ENCODE measurements at places on chromosomes 7 and 10.

GRCh38 chr7:84629216-84629615 is 434.6 kb upstream of the SEMA3A start:
- DNase-seq: no peak

- DNase-seq: no peak
Measured at GRCh38 chr10:98572594-98572993, 125.9 kb upstream of the HPS1 start.

DNA sequence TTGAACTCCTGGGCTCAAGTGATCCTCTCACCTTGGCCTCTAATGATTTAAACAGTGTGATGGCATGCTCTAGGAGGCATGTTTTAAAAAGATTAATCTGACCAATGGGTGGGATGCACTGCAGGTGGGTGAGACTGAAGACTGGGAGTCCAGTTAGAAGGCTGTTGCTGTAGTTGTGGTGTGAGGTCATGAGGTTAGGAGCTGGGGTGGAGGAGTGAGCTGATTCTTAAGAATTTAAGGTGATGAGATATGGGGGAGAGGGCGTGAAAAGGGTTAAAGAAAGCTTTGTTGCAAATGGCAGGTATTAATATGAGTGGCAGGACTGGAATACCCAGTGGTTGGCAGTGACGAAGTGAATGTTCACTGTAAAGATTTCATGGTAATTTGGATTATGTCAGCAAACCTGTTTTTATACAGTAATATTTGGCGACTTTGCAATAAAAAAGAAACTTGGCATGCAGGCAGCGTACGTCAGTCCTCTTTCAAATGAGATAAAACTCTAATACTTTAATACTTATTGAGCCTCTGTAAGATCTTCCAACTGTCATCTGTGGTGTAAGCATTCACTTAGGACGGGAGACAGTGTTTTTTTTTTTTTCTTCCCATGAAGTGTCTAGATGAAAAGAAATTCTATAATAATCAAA is 72.8 kb upstream of the MTPN start:
- DNase-seq: no peak

- DNase-seq: no peak
Measured at GRCh38 chr10:75115137-75115536, 3.7 kb downstream of the SAMD8 start.

- no peak for DNase-seq
Measured at GRCh38 chr10:69897999-69898398, 96.3 kb downstream of the COL13A1 start.

DNA sequence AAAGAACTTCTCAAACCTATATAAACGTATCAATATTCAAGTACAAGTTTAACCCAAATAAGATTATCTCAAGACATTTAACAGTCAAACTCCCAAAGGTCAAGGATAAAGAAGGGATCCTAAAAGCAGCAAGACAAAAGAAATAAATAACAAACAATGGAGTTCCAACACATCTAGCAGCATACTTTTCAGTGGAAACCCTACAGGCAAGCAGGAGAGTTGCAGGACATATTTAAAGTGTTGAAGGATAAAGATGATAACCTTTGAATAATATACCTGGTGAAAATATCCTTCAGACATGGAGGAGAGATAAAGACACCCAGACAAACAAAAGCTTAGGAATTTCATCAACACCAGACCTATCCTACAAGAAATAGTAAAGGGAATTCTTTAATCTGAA is 82.8 kb downstream of the TES start:
- no peak for DNase-seq

- DNase-seq: no peak
Measured at GRCh38 chr10:121459622-121460453, 138.4 kb downstream of the FGFR2 start.

- no peak for DNase-seq
Measured at GRCh38 chr7:55065079-55065478, 46.3 kb downstream of the EGFR start.

- no peak for DNase-seq
Measured at GRCh38 chr10:106440355-106440754, 724.2 kb downstream of the SORCS1 start.

DNA sequence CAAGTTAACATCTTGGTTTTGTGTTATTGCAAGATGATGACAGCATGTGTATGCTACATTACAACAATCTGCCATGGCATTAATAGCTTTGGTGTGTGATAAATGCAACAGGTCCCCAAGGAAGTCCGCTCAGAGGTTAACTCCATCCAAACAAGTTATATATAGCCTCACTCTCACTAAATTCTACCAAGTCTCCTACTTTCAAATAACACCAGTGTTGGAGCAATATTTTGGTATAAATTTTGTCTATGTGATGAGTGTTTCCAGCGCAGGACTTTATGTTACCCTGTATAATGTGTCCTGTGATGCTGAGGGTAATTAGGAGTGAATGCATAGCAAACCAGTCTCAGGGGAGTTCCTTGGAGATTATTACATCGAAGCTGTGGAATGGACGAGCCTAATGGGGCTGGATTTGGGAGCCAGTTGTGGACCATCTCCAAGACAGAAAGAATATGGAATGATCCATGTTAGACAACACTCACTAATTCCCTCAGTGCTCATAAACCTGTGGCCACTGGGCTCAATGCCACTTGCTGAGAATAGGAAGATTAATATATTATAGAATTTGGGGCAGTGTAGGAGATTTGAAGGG is 127.6 kb upstream of the CXCL12 start:
- DNase-seq: no peak

GRCh38 chr7:131586259-131586658 is 29.8 kb upstream of the PODXL start:
- no peak for DNase-seq

- no peak for DNase-seq
Measured at GRCh38 chr7:138500892-138501291, 40.8 kb downstream of the TRIM24 start.

- no peak for DNase-seq
Measured at GRCh38 chr10:89327803-89328441, at the start of gene IFIT3. IFIT3 (plus strand) TSS chr10:89327997; CDS start chr10:89328074, 77 bp downstream.

- no peak for DNase-seq
Measured at GRCh38 chr7:23222439-23223030, 24.0 kb upstream of the GPNMB start.

GRCh38 chr10:70493660-70494234 is 15.2 kb downstream of the PALD1 start:
- no peak for DNase-seq

- no peak for DNase-seq
Measured at GRCh38 chr10:99387071-99387470, 43.4 kb downstream of the GOT1 start.

- DNase-seq: no peak
Measured at GRCh38 chr10:6786579-6787031, 206.5 kb upstream of the PRKCQ start.

GRCh38 chr10:70461397-70462348 is 16.9 kb upstream of the PALD1 start:
- DNase-seq: no peak

DNA sequence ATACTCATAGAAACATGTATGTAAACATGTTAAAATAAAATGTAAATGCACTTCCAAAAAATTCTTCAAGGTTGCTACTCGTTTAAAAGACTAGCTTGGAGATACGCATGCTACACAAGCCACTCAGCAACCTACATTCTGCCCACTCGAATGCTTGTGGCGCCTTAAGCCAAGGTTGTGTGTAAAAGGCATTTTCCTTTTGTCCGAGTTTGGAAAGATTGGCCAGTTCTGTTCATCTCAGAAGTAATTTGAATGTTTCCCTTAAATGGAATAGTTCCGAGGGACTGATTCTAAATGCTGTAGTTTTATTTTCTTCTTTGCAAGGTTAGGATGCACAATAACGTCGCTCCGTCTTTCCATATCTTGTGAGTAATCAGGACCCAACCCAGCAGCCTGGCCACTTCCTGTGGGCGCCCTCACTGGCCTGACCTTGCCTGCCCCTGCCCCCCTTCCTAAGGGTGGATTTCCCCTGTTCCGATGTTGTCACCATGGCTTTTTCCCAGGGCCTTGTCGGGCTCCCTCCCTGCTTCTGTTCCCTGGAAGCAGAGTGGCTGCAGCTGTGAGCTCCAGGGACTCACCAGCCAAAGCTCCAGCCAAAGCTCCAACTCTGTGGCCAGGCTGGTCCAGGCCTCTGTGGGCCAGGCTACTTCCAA is 70.6 kb downstream of the PTPRE start:
- DNase-seq: no peak

GRCh38 chr7:93053949-93054943 is 63.5 kb downstream of the SAMD9 start:
- DNase-seq: no peak

DNA sequence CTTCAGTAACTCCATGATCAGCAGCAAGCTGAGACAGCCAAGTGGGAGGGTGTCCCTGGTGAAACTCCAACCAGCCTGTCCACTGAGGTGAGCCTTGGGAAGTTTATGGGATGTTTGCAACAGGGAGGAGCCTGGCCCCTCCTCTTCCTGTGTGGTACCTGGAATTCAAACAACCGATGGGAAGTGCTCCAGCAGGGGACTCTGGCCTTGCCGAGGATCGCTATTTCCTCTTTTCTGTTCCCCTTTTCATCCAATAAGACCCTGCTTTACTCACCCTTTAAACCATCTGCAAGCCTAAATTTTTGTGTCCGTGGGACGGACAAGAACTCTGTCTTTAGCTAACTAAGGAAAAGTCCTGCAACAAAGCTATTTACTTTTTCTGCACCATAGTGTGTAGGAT is 491.1 kb upstream of the ZMIZ1 start:
- no peak for DNase-seq

GRCh38 chr10:75432176-75432575 is 752 bp downstream of the LRMDA start:
- DNase-seq: no peak

GRCh38 chr10:89269433-89270152 is 18.0 kb upstream of the LIPA start:
- no peak for DNase-seq

GRCh38 chr7:19030281-19030680 is 87.2 kb downstream of the TWIST1 start:
- DNase-seq: no peak

GRCh38 chr10:43340101-43340500 is 31.3 kb upstream of the FXYD4 start:
- DNase-seq: no peak

GRCh38 chr7:111735661-111736551 is 173.6 kb upstream of the IMMP2L start:
- no peak for DNase-seq

DNA sequence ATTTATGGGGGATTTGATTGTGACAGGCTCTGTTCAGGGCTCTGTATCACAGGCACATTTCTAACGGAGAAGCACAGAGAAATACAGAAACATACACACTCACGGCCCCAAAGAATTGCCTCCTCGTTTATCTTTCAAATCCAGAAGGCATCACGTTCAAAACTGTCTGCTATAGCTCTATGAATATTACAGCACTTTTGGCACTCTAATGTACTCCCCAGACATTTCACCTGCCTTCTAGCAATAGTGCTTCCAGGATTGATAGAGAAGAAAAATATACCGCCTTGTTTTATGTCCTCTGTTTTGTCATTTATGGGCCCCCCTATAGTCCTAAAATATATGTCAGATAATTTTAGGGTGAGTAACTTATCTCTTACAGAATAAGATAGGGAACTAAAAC is 947.5 kb downstream of the ANKRD7 start:
- DNase-seq: no peak

- DNase-seq: no peak
Measured at GRCh38 chr10:112902730-112903129, 47.3 kb upstream of the TCF7L2 start.

GRCh38 chr7:108067844-108068243 is 62.3 kb downstream of the LAMB4 start:
- no peak for DNase-seq

- DNase-seq: no peak
Measured at GRCh38 chr7:1618475-1618874, 48.6 kb upstream of the PSMG3 start.

GRCh38 chr10:47243356-47243755 is 56.6 kb upstream of the GDF10 start:
- no peak for DNase-seq

GRCh38 chr10:70974351-70974901 is 86.1 kb upstream of the PCBD1 start:
- DNase-seq: no peak

- no peak for DNase-seq
Measured at GRCh38 chr10:78309536-78310237, 276.0 kb downstream of the RPS24 start.

GRCh38 chr10:101588879-101589278 is 758 bp downstream of the DPCD start:
- DNase-seq: no peak

DNA sequence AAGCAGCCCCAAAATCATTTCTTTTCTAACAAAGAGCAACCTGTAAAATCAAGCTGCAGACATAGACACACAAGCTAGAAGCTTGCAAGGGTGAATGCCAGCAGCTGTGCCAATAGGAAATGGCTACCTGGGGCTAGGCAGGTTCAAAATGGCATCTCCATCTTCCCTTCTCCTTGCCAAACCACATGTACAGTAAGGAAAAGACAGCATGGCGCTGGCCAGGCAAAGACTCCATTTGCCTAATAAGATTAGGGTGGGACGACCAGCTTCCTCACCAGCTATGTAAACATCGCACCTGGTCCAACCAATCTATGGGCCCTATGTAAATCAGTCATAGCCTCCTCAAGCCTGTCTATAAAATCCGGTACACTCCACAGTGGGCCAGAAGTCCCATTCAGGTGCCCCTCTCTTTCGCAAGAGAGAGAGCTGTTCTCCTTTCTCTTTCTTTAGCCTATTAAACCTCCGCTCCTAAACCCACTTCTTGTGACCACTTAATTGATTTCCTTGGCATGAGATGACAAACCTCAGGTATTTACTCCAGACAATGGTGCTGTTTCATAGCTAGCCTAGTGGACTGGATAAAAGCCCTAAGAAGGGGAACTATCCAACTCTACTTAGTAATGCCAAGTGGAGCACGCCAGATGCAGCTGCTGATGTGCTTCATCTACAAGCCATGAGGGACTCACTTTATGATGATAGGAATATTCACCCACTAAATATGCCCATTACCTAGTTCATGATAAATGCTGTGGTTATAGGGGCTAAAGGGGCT is 44.1 kb downstream of the HTR7 start:
- DNase-seq: no peak

DNA sequence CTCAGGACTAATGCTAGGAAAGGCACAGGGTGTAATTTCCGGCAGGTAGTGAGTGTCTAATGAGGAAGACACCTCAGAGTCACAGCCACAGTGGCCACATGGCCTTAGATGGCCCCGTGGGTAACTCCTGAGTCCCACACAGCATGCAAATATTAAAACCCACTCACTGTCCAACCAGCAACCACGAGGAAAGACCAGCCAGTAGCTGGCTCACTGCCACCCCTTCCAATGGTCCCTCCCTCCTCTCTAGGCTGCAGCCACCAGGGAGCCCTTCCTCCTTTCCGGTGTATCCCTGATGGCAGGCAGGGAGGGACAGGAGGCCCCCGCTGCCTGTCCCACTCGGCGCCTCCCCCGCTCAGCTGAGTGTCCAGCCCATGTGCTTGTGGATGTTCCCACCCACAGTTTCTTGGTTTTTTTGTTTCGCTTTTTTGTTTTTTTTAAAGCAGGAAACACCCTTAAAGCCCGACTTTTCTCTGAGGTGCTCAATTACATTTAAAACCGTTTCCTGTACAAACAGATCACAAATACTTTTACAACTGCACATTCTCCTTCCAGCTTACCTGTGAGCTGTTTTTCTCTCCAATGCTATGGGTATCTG is 9.2 kb downstream of the BNIP3 start:
- no peak for DNase-seq
